ENCODE measurements at places on chromosomes 16 and 17. TPM values are rescaled to one million over a fixed set of nuclear protein-coding genes. Genes with fewer than 3 reads are reported as not detected.

Gene CCL14
- 20.7 TPM for total RNA-seq

- H3K4me1 ChIP-seq: peaks cover 60% of the 10 kb centered on the region
- no peak for DNase-seq
- no peaks in the 10 kb centered on the region for H3K36me3 ChIP-seq
- no peak overlapping the region for H3K27ac ChIP-seq
These were observed 13.8 kb downstream of the NLK start for GRCh38 chr17:28056276-28056620.

Gene KRTAP9-8
- total RNA-seq: not detected

Gene SHISA9
- total RNA-seq: not detected

DNA sequence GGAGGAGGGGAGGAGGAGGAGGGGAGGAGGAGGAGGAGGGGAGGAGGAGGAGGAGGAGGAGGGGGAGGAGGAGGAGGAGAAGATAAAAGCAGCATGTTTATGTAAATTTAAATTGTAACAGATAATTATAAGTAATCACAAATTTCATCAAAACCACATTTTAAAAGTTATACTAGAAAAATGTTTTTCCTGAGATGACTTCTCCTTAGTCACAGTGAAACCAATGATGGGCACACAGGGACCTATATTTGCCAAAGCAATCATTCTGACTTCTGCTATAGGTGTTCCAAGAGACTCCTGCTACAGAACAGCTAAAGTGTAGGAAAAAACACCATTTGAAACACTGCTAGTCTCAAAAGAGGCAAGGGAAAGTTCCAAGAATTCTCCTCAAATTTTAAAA lies 66.4 kb downstream of the CEP95 start:
- DNase-seq: no peak
- H3K4me1 ChIP-seq: peaks cover 14% of the 10 kb centered on the region
- H3K4me3 ChIP-seq: no peak overlapping the region
- peak overlapping the region; percentile 9 for H3K27ac ChIP-seq
- H3K27me3 ChIP-seq: no peaks in the 10 kb centered on the region
- peaks cover 68% of the 10 kb centered on the region for H3K36me3 ChIP-seq

Gene KRTAP1-1
- not detected for total RNA-seq

Gene MPV17L
- 1.4 TPM for total RNA-seq

- H3K27ac ChIP-seq: peak overlapping the region; percentile 98
- H3K36me3 ChIP-seq: peaks cover 28% of the 10 kb centered on the region
- H3K4me3 ChIP-seq: peak overlapping the region; percentile 82
- peaks cover 37% of the 10 kb centered on the region for H3K4me1 ChIP-seq
- peak; percentile 87 for DNase-seq
These were observed 726 bp upstream of the SETD1A start for GRCh38 chr16:30956601-30957455.

GRCh38 chr16:30535106-30535776 lies 583 bp upstream of the ZNF747 start:
- no peaks in the 10 kb centered on the region for H3K27me3 ChIP-seq
- peak overlapping the region; percentile 95 for H3K27ac ChIP-seq
- no peak for DNase-seq
- H3K4me1 ChIP-seq: peaks cover 27% of the 10 kb centered on the region
- peak overlapping the region; percentile 84 for H3K4me3 ChIP-seq
- H3K36me3 ChIP-seq: peaks cover 26% of the 10 kb centered on the region

Gene HIGD1B
- total RNA-seq: 22.3 TPM

- peaks cover 48% of the 10 kb centered on the region for H3K4me1 ChIP-seq
- H3K4me3 ChIP-seq: no peak overlapping the region
- H3K36me3 ChIP-seq: peaks cover 53% of the 10 kb centered on the region
- H3K27ac ChIP-seq: peak overlapping the region; percentile 53
- no peaks in the 10 kb centered on the region for H3K27me3 ChIP-seq
These were observed 49.9 kb upstream of the CPNE2 start for GRCh38 chr16:57042157-57043111.

DNA sequence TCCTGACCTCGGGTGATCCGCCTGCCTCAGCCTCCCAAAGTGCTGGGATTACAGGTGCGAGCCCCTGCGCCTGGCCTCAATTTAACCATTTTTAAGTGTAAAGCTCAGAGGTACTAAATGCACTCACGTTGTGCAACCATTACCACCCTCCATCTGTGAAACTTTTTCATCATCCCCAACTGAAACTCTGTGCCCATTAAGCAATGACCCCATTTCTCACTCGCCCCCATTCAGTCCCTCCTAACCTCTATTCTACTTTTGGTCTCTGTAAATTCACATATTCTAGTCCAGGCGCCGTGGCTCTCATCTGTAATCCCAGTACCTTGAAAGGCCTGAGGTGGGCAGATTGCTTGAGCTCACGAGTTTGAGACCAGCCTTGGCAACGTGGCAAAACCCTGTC lies 8.3 kb upstream of the SPNS3 start:
- H3K4me1 ChIP-seq: peaks cover 5% of the 10 kb centered on the region
- DNase-seq: no peak
- H3K27ac ChIP-seq: no peak overlapping the region

DNA sequence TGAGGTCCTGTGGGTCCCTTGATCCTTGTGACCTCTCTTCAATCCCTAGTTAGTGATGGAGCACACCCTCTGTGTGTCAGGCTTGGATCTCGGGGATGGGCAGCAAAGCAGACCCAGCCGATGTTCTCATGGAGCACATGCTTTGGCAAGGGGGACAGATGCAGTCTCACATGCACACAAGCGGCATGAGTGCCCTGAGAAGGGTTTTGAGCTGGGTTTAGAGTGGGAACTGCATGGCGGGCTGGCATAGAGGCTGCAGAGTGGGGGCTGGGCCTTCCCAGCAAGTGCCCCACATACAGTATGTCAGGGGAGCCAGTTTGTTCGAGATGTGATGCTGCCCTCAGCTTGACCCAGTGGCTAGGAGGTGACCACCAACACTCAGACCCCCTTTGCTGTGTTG lies 41.6 kb downstream of the B9D1 start:
- H3K4me3 ChIP-seq: no peak overlapping the region
- no peak overlapping the region for H3K27ac ChIP-seq
- H3K4me1 ChIP-seq: peaks cover 11% of the 10 kb centered on the region
- no peak for DNase-seq
- peaks cover 25% of the 10 kb centered on the region for H3K36me3 ChIP-seq
- H3K27me3 ChIP-seq: no peaks in the 10 kb centered on the region

Gene APOBR
- 29.2 TPM for total RNA-seq

Gene NUP88
- total RNA-seq: 36.7 TPM

DNA sequence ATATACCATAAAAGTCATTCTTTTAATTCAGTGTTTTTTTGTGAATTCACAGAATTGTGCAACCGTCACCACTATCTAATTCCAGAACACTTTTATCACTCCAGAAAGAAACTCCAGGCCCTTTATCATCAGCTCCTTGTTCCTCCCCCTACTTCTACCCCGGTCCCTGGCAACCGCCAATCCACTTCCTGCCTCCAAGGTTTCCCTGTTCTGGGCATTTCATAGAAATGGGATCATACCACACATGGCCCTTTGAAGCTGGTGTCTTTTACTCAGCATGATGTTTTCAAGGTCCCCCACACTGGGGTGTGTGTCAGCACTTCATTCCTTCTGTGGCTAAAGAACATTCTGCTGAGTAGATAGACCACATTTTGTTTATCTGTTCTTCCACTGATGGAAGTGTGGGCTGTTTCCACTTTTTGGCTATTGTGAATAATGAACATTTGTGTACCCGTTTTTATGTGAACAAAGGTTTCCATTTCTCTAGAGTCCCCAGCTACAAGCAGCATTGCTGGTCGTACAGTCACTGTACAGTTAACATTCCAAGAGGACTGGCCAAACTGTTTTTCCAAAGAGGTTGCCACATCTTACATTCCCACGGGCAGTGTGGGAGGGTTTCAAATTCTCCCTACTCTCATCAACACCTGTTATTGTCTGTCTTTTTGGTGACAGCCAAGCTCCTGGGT lies 75.8 kb upstream of the ZNF469 start:
- H3K27me3 ChIP-seq: peaks cover 3% of the 10 kb centered on the region
- H3K4me3 ChIP-seq: no peak overlapping the region
- H3K4me1 ChIP-seq: peaks cover 19% of the 10 kb centered on the region
- no peak overlapping the region for H3K27ac ChIP-seq
- no peak for DNase-seq

- no peaks in the 10 kb centered on the region for H3K36me3 ChIP-seq
- H3K27ac ChIP-seq: no peak overlapping the region
These were observed 49.2 kb downstream of the SREBF1 start for GRCh38 chr17:17787568-17787967.
